ENCODE measurements at places on chromosomes 6 and 20.
A peak's percentile ranks its signal among the peaks of the same experiment; 100 is the strongest.

- no peak for DNase-seq
Observed at GRCh38 chr6:32790306-32790705, 26.5 kb downstream of the HLA-DOB start.

DNA sequence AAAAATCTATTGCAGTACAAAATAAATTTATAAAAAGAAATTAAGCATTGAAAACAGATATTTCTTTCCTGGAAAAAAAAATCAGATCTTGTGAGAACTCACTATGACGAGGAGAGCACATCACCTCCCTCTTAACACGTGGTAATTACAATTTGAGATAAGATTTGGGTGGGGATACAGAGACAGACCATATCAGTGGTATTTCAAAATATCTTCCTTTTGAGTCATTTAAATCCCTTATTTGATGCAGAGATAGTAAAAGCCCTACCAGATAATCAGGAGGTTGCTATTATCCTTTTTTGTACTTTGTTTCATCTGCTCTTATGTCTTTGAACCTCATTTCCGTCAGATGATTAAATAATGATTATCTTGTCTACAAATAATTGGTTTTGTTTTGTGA lies 800.4 kb downstream of the KIF16B start:
- no peak for DNase-seq

DNA sequence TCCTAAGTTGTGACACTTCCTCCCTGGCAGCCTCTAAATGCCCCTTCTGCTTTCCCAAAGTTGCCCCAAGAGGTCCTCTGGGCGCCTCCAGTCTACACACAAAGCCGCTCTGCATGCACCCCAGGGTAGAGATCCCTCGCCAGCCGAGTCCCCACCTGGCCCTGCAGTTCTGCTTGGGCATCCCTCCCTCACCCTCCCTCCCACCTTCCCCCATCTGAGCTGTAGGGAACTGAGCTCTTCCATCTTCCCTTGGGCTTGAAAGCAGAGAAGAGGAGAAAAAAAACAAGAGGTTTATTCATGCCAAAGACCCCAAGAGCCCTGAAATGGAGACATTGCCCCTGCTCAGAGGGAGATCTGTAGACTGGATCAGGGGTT lies 5.7 kb upstream of the FGD2 start:
- DNase-seq, result no peak

DNA sequence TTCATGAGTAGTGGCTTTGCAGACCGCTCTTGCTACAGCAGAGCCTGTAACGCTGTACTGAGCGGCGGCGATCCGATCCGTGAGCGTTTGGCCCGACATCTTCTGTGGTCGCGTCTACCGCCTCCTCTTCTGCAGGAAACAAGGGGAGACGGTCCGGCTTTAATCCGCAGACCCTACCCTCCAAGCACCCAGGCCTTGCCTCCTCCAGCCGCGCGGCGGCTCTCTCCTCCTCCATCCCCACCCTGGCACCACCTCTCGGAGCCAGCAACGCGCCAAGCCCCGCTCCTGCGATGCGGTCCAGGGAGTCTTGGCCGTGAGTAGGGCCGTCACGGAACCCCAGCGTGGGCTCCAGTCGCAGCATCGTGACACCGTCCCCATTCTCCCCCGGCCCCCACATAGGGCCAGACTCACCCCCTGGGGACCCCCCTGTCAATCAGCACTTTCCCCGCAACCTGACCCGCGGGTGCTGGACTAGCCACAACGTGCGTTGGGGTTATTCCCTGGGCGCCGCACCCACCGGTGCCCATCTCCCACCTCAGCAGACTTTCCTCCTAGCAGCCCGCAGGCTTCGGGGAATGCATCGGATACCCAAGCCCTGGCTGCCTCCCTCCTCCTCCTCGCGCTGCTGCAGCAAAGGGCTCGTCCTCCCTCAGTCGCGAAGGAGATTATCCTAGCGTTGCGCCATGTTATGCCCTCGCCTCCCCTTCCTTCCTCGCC lies 914 bp downstream of the SNAP91 start:
- DNase-seq, result no peak

- no peak for DNase-seq
Observed at GRCh38 chr20:4711511-4711910, 10.2 kb upstream of the PRND start.

DNA sequence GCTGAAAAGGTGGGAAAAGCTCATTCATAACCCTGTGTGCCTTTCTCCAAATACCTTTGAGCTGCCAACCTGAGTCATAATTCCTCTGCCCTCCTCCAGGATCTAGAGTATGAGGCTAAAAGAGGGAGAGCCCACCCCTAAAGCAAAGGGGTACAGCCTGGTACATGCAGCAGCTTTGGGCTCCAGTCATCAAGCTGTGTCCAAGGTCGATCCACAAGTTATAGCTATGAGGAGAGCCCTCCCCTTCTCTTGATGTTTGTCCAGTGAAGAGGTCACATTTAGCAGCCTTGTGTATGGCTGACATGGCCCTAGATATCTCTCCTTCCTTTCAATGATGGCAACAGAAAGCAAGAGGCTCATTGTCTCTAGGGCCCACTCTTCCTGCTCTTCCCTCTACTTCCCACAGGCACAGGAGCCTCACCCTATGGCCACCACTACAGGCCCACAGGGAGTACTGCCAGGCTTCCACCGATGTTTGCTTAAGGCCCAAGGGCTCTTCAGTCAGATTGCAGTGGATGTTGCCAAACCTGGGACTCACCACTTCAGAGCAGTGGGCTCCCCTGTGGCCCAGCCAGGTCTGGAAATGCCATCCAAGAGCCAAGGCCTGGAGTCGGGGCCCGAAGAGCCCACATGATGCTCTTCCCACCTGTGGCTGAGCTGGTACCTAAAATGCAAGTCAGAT lies 176.8 kb downstream of the CD83 start:
- DNase-seq, result no peak

GRCh38 chr6:144068794-144069193 lies 26.6 kb downstream of the SF3B5 start:
- no peak for DNase-seq

- DNase-seq, result no peak
Observed at GRCh38 chr6:168450917-168451316, 9.9 kb downstream of the SMOC2 start.

DNA sequence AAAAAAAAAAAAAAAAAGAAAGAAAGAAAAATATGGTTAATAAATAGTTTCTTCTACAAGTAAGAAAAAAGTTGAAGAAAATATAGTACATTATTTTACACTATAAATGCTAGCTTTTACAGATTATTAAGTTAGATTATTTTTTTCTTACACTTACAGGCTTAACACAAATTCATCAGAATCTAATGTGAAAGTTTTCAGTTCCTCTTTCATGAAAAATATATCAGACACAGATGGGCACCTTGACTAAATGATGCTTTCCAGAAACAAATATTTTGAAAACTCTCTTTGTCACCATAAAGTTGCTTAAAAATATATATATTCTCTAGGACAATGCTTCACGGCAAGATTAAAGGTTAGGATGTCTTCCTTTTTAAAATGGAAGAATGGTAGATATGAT lies 321.8 kb upstream of the HSF2 start:
- DNase-seq, result no peak

GRCh38 chr6:36302227-36302976 lies 32.5 kb downstream of the PNPLA1 start:
- peak; percentile 94 for DNase-seq

GRCh38 chr6:125954735-125955339 lies 1.7 kb upstream of the HINT3 start:
- no peak for DNase-seq

DNA sequence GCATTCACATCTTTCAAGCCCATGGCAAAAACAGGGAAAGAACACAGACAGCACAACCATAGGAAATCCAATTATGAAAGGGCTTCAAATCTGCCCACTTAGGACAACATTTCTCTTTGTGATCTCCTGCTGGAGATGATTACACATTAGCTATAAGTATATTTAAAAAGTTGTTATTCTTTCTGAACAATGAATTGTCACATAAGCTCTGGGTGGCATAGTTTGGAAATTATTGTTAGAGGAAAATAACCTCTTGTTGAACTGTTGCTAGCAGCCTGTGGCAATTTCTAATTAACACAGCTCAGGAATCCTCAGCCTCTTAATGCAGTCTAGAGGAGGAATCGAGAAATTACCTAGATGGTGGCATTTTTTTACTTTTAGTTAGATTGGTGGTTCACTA lies 54.9 kb downstream of the BCAS1 start:
- no peak for DNase-seq

DNA sequence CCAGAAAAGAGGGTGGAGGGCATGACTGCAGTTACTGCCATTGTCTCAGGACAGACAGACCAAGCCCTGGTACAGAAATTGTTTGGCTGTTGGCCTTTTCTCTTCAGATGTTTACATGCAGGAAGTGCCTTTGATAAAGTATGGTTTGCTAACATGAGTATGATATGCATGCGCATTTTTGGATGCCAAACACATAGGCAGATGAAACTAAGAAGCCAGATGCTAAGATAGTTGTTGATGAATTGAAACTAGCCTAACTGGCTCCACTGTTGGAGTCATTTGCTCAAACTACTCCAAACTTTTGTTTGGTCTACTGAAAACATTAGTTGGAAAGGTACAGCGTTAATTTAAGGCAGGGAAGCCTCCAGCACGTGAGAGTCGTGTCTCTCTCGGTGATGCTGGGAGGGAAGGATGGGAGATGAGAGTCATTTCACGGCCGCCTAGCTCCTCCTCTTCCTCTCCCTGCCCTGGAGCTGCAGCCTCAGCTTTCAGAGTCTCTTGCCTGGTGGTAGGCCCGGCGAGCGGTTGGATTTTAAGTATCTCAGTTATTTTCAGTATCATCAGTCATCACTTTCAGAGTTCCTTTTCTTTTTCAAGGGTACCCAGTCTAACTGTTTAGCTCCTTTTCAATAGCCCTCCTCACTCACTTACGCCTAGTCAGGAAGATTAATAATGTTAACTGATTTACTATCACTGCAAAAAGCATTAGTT lies 29.7 kb downstream of the RREB1 start:
- DNase-seq, result no peak

GRCh38 chr6:92945799-92946198 lies 473.6 kb downstream of the EPHA7 start:
- DNase-seq, result no peak

DNA sequence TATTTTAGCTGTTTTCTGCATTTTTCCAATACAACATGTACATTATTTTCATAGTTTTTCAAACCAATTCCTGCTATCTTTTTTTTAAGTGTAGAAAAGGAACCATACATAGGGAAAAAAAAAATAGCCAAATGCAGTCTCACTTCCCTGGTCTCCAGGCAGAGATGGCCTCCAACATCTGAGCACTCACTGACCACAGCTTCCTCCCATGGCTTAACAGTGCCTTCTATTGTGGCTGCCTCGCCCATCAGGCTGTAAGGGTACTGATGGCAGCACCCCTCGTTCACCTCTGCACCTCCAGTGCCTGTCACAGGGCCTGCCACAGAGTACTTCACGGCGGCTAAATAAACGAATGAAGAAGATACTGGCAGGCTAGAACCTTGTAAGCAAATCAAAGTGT lies 591.1 kb downstream of the PTPRT start:
- no peak for DNase-seq

Measured in stimulated activated CD8-positive, alpha-beta memory T cell treated with anti-CD3 and anti-CD28 coated beads, Interleukin-7, amount 100 ng/mL, for 1 hour (primary cell).